ENCODE measurements at places on chromosomes 12 and 14.

DNA sequence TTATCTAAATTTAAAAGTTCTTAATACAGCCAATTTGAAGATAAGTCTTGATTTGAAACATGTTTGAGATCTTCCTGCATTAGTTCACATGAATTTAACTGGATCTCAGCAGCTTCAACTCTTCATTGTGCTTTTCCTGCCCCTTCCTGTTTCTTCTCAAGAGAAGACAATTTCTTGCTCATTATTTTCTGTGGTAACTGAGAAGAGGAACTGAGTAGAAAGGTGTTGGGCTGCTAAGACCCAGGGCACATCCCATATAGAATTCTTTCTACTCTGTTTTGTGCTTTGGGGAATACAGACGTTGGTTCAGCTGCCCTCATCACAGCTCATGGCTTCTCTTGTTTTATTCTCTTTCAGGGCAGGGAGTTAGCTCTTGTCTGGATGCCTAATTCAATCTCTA lies 110.2 kb downstream of the SNAPC1 start:
- DNase-seq, result no peak

GRCh38 chr12:94783862-94784261 lies 133.5 kb upstream of the TMCC3 start:
- no peak for DNase-seq

GRCh38 chr12:70364695-70365397 lies 1.2 kb upstream of the KCNMB4 start:
- no peak for DNase-seq

DNA sequence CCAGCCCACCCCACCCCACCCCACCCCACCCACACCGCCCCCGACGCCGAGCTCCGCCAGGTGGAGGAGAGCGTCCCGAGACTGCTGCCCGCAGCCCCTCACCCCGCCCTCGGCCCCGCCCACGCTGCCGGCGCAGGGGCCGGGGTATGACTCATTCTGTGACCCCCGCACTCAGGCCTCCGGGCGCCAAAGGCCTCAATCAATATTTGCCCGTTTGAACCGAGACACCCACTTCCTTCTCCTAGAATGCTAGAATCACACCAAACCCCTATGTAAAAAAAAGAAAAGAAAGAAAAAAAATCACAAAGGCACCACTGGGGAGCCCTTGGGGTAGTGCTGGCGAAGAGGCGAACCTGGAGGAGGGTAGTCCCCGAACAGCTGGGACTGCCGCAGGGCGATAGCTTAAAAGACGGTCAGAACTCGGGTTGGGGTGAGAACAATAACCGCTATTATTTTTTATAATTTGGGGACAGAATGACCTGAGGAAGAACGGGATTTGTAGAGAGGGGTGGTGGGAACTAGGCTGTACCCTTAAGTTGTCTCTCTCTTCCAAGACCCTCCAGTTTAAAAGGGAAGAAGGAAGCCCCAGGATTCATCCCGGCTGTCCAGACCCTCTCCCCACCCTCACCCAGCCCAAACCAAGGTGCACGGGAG lies 894 bp downstream of the KRT8 start:
- no peak for DNase-seq

GRCh38 chr14:75888945-75889344 lies 92.8 kb downstream of the TGFB3 start:
- DNase-seq, result no peak

DNA sequence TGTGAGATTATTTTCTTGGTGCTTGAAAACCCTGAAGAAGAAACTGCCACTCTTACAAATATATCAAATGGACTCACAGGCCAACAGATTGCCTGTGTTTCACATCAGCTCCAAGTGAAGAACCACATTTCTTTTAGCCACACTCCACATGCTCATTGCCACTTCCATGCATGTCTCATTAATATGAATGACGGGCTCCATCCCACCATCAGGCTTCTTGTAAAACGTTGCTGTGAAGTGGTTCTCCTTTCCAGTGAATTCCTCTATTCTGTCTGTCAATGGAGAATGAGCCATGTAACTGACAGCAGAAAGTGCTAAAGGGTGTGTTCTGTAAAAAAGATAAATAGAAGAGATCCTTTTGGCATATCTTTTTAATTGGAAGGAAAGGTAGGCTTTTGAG lies 188.2 kb upstream of the RMST start:
- no peak for DNase-seq

- DNase-seq, result no peak
These were observed 128.0 kb downstream of the RFLNA start for GRCh38 chr12:124422570-124423523.

Data from activated T-cell treated with anti-CD3 and anti-CD28 coated beads for 24 hours (primary cell).